ENCODE measurements at places on chromosomes 16 and 17. TPM values are rescaled to one million over a fixed set of nuclear protein-coding genes. Genes with fewer than 3 reads are reported as not detected.

The TNS4 gene
- 86.7 TPM for total RNA-seq

The AKAP1 gene
- 51.7 TPM for total RNA-seq

The SENP3 gene
- total RNA-seq, result 102 TPM

The SPNS3 gene
- total RNA-seq, result 0.05 TPM

The CCL14 gene
- total RNA-seq, result not detected

The PITPNC1 gene
- total RNA-seq, result 13.7 TPM

The PROCA1 gene
- total RNA-seq, result 2.2 TPM

The ZNF469 gene
- 11.5 TPM for total RNA-seq

The CDK12 gene
- total RNA-seq, result 34.5 TPM

The MPV17L gene
- total RNA-seq, result 4.6 TPM

The TMEM219 gene
- 94.0 TPM for total RNA-seq

The EFCAB5 gene
- 0.81 TPM for total RNA-seq

The ALOXE3 gene
- total RNA-seq, result 6.0 TPM

The PRSS53 gene
- total RNA-seq, result 0.78 TPM

The PTX4 gene
- total RNA-seq, result not detected

The FAM20A gene
- not detected for total RNA-seq

The NPIPA3 gene
- 1.0 TPM for total RNA-seq

The CHST5 gene
- total RNA-seq, result 0.03 TPM

The HS3ST4 gene
- total RNA-seq, result not detected

The ABCA3 gene
- 15.1 TPM for total RNA-seq

The CXCL16 gene
- total RNA-seq, result 20.2 TPM

The TMC8 gene
- 0.22 TPM for total RNA-seq

The GGT6 gene
- total RNA-seq, result not detected

The CEP20 gene
- total RNA-seq, result 39.2 TPM

The BCAR1 gene
- total RNA-seq, result 82.8 TPM

The PPM1E gene
- 0.09 TPM for total RNA-seq

The CES3 gene
- 2.0 TPM for total RNA-seq

The RHBDL3 gene
- 4.4 TPM for total RNA-seq

The HOXB2 gene
- total RNA-seq, result not detected

The STARD3 gene
- total RNA-seq, result 60.3 TPM

The HS3ST3B1 gene
- total RNA-seq, result 0.28 TPM

The ERN2 gene
- total RNA-seq, result not detected

The DNAI2 gene
- total RNA-seq, result not detected

All from A549 treated with CpdA at 1 μM for 4 hours (cell line).